CD4-positive, alpha-beta T cell treated with Interleukin-6 for 4 hours (primary cell): ENCODE measurements at places on chromosomes 11 and 22.

GRCh38 chr11:57653163-57653562, 3.5 kb upstream of the YPEL4 start:
- DNase-seq, result no peak

DNA sequence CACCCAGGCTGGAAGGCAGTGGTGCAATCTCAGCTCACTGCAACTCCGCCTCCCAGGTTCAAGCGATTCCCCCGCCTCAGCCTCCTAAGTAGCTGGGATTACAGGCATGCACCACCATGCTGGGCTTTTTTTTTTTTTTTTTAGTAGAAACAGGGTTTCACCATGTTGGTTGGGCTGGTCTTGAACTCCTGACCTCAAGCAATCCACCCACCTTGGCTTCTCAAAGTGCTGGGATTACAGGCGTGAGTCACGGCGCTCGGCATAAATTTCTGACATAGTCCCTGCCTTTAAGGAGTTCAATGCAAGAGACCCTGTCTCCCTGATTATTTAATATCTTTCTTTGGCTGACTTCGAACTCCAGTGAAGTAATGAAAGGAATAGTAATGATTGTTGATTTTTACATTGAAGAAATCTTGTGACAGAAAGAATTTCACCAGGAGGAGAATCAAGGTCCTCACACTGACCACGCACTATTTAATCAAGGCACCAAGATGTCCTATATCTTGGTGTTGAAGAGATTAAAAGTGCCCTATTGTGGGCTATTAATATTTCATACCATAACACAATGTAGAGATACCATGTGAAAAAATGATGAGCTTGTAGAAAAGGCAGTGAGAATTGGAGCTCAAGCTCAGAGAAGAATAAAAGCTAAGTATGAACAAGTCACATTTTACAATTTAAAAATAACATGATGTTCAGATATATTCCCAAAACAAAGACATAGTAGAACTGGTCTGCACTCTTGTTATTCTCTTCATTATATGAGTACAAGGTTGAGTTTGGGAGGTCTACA, 71.6 kb upstream of the BLID start:
- DNase-seq, result no peak

DNA sequence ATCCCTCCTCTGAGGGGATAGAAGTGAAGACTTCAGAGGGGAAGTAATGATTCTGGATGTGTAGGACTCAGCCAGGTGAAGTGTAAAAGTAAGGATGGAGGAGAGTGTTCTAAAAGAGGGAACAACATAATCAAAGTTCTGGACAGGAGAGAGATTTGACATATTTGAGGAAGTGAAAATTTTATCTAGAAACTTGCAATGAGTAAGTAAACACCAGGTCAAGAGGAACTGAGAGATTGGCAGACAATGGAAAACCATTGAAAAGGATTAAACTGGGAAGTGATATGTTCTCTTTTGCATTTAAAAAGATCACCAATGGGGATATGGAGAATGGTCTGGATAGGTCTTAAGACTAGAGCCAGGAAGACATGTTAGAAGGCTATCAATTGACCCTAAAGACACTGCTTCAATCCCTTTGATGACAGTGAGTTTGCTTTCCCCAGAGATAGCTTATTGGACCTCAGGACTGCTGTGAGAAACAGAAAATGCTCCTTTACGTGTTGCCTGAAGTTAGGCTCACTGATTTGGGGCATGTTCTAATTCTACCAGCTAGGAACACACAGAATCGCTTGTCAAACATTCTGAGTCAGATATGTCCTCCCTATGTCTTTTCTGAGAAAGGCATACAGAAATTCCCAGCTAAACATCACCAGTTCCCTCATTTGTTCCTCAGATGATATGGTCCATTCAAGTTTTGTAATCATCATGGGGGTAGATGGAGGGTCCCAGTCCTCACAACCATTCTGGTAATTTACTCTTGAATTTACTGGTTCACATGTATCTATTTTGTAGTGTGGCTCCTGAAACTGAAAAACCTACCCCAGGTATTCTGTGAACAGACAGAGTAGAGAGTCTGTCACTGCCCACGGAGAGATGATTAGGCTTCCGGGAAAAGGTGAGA, 144.9 kb downstream of the MAML2 start:
- no peak for DNase-seq

DNA sequence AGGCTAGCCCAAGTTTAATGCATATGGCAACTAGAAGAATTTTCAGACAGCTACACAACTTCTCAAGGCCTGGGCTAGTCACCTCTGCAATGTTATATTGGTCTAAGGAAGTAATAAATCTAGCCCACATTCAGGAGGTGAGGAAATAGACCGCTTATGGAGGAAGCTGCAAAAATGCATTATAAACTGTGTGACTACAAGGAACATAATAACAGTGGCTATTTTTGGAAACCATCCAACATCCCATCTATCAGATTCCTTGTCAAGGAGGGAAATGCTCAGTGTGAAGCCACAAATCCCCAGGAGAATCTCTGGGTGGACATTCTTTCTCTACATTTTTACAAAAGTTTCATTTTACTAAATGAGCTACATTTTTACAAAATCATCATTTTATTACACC, 76.1 kb downstream of the BBOX1 start:
- DNase-seq, result no peak

DNA sequence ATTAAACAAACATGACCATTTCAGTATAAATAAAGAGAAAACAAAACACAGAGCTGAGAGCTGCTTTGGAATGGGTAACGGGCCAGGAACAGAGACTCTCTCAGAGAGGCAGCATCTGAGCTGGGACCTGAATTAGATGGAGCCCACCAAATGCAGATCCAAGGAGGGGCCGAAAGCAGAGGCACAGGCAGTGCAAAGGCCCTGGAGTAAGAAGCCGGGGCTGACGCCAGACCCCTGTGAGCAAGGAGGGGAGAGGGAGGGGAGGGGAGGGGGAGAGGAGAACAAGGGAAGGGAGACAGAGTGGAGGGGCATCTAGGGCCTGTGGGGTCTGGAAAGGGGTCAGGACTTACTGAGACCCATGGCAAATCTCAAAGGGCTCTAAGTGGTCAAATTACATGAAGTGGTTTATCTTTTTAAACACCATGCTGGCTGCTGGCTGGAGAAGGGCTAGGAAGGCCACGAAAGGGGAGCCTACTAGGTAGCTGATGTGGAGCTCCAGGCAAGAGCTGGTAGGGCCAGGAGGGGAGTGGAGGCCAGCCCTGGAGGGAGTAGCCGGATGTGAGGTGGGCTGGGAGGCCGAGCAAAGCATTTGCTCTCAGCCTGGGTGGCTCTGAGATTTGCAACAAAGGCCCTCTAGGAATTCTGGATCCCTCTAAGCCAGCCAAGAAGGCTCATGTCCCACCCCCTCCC, 3.2 kb downstream of the OSBPL5 start:
- DNase-seq, result no peak

DNA sequence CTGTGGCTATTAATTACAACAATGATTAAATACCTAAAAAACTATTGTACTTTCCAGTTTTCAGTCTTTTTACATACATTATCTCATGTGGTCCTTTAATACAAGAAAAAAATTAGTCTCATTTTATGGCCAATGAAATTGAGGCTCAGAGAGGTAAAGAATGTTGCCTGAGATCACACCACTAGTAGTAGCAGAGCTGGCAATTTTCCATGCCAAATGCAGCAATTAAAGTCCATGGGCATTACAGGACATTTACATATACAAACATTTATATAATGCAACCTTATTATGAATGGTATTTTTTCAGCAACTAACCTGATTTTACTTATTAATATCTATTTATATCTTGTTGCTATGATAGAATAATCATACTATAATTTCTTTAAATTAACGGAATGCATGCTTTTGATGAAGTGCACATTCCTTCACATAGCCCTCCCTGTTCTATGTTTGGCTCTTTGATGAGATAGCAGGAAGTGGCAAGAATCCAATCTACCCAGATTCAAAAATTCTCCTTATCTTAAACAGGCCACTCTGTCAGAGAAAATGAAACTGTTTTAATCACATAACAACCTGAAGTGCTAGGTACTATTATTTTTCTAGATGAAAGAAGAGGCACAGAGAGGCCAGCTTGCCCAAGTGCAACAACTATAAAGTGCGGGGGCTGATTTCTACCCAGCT, 120.9 kb upstream of the LDLRAD3 start:
- DNase-seq, result no peak

DNA sequence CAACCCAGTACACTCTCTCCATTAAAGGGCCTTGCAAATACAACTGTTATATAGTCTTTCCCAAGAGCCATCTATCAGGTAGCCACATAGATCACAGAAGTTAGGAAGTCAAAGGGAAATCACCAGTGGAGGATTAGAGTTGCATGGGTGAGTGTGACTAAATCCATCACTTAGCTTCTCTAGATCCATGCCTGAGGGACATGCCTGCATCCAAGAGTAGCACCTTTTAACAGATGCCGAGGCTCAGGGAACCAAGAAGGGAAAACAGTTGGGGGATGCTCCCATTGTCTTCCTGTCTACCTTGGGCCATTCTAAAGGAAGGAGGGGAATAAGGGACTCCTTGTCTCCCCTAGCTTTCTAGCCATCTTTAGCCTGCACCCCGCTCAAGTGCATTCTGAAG, 77.9 kb downstream of the XRRA1 start:
- no peak for DNase-seq

- DNase-seq, result no peak
Observed at GRCh38 chr11:111018566-111018965, 227.0 kb upstream of the POU2AF2 start.

DNA sequence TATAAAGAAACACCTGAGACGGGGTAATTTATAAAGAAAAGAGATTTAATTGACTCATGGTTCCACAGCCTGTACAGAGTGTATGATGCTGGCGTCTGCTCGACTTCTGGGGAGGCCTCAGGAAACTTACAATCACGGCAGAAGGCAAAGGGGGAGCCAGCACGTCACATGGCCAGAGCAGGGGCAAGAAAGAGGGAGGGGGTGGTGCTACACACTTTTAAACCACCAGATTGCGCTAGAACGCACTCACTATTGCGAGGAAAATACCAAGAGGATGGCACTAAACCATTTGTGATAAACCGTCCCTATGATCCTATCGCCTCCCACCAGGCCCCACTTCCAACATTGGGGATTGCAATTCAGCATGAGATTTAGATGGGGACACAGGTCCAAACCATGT, 79.7 kb upstream of the CARD18 start:
- DNase-seq, result no peak

DNA sequence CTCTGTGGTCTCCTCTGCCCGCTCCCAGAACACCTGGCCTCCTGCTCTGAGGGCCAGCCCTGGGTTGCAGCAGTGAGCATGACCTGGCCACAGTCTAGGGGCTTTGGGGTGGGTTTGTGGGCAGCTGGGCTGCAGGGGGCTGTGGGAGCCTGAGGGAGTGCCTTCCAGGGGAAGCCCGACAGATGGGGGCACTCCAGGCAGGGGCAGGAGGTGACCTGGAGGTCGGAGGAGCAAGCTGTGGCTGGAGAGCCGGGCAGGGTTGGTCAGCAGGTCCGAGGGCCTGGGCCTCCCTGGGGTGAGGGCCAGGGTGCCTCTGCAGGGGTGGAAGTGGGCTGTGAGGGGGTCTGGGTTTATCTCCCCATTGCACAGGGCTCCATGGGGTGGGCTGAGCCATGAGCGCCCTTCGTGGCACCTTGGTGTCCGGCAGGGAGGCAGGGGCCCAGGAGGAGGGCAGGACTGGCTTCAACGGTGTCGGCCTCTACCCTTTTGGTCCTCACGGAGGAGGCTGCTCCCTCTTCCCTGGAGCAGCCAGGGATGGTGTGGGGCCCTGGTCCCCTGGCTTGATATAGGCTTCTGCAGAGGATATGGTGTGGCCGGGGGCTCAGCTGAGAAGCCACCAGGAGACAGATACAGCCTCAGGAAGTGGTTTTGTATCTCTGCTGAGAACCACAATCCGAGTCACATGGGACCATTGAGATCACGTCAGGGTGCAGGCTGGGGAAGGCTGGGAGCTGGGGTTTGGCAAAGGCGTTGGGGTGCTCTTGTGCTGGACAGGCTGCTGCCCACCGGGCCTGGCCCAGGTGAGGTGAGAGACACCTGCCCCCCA, 22.3 kb downstream of the KCNQ1 start:
- DNase-seq, result peak; percentile 73

DNA sequence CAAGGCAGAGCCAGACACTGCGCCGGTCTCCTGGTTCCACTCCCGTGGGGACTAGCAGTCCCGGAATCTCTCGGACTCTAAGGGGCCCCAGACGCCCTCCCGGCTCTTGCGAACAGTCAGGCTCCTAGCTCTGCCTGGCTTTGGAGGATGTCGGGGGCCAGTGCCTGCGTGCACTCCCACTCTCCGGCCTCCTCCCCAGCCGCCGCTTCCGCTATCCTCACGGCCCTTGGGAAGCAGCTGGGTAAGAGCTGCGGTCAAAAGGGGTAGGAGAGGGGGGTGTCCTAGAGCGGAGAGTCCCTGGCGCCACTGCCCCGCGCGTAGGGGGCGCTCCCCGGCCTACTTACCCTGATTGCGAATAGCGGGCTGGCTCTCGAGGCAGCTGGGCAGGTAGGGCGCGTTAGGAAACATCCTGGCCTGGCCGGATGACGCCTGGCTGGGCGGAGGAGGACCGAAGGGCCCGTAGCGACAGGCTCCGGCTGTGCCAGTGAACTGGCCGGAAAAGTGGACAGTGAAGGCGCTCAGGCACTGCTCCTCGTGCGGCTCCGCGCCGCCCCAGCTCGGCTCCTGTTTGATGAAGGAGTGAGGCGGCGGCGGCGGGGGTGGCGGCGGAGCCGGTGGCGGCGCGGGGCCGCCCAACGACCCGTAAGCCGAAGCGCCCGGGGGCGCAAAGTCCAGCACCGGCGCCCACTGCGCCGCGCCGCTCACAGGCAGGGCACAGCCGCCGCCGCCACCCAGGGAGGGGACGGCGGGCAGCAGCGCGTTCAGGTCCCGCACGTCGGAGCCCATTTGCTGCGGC, 785 bp downstream of the WT1 start:
- DNase-seq, result no peak
